ENCODE measurements at places on chromosomes 7 and 10.

DNA sequence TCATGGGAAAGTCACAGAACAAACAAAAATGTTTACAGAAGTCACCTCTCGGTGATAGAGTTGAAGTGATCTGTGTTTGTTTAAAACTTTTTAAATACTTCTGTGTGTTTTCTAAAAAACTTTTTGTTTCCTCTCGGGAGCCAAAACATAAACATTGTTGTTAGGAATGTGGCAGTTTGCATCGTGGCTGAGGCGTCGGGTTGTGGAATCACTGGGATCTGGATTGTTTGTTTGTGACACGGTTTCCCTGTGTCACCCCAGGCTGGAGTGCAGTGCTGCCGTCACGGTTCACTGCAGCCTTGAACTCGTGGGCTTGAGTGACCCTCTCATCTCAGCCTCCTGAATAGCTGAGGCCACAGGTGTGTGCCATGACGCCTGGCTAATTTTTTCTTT lies 29.0 kb upstream of the SUN1 start:
- no peak for DNase-seq

DNA sequence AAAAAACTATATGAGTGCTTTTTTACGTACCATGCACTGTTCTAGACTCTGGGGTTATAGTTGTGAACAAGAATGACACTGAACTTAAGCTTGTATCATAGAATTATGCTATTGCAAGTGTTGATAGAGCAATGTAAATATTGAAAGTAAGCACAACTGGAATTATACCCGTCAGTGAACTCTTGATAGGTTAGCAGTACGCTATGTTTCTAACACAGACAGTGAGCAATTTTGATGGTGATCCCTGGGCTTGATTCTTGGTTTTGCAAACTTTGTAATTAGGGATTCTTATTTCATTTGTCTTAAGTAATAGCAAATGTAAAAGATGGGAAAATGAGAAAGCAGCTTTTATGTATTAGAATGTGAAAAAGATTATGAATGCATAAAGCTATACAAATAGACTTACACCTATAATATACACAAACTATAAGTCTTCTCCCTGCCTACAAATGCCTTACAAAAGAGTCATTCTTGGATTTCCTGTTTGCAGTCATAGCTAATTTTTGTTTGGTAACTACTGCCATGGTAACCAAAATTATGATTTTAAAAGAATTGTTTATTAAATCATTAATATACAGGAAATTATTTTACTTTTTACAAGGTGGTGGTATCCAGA lies 6.7 kb downstream of the TES start:
- no peak for DNase-seq

DNA sequence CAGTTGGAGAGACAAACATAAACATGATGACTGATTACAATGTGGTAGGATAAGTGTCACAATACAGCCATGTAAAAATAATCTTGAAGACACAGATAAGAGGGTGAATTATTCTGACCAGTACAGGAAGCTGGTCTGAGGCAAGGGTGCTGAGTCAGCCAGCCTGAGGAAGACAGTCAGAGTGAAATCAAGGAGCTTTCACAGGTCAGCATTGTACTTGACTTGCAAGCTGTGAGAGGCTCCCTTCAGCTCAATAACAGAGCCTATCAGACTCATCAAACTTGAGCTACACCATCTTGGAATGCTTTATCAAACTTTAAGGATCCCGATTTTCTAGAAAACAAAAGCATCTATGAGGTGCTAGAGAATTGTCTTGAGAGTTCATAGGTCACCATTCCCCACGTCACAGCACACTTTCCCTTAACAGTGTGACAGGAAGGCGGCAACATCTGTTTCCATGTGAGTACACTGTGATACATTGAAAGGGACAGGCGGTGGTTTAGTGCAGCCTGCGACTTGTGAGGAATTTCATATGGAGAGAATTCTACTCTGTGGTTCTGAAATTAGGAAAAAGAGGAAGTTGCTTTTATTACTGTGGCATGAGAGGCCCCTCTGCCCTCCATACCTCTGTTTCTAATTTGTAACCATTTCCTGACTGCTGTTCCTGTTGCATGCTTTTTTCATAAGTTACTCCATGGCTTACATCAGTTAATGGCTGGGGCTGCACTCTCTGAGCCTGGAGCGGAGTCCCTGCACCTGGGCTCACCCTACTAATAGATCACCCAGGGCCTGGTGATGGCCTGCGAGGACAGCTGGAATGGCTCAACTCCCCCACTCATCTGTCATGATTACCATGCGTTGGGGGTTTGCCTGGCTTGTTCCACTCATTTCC lies 417.1 kb downstream of the SUGCT start:
- DNase-seq: peak; percentile 81

- DNase-seq: no peak
These were observed 97.3 kb upstream of the MBL2 start for GRCh38 chr10:52869864-52870263.

- DNase-seq: no peak
These were observed 118.6 kb upstream of the ASAH2 start for GRCh38 chr10:50369931-50370330.

- no peak for DNase-seq
These were observed 239.8 kb upstream of the IGFBP3 start for GRCh38 chr7:46160861-46161260.

- no peak for DNase-seq
These were observed 78.4 kb upstream of the GJD4 start for GRCh38 chr10:35526746-35527145.

GRCh38 chr10:92350411-92350810 lies 59.4 kb downstream of the MARCHF5 start:
- DNase-seq: no peak

GRCh38 chr7:115933471-115933870 lies 97.1 kb downstream of the TFEC start:
- DNase-seq: no peak

GRCh38 chr7:22429386-22429785 lies 70.6 kb downstream of the STEAP1B start:
- DNase-seq: no peak

DNA sequence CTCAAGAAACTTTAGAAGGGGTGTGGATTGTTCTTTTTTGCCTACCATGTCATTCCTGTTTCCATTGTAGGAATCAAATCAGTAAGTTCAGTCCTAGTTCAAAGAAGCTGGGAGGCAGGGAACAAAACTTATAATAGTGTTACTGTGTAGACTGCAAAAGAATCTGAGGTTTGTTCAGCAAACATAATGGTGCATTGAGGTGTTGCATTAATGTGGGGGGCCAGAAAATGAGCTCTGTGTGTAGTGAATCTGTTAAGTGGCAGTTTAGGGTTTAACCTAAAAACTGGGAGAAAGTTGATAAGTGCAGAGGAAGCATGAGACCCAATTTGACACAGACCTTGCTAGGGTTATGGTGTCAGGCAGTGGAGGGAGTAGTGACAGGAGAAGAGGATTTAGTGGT lies 197.7 kb downstream of the SUGCT start:
- no peak for DNase-seq

DNA sequence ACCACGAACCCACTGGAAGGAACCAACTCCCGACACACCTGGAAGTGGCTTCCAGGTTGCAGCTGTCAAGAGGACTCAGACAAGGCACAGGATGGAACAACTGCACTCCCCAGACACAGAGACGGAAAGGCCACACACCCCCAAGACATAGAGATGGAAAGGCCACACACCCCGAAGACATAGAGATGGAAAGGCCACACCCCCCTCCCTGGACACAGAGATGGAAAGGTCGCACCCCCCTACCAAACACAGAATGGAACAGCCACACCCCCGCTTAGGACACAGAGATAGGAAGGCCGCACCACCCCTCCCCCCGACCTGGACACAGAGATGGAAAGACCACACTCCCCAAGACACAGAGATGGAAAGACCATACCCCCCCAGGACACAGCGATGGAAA lies 7.6 kb downstream of the ZNF511 start:
- DNase-seq: no peak

DNA sequence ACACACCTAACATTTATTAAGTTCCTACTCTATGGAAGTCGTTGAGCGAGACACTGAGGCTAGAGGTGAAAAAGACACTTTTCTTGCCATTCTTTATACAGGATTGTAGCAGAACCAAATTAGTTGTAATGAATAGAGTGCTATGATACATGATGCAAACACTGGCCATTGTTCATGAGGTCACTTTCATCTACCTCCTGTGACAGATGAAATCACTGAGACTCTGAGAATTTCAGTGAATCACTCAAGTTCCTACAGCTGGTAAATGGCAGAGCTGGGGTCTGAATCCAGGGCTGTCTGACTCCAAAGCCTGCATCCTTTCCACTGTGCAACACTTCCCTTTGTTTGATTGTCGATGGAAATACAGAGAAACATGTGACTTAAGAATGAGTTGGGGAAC lies 657.6 kb downstream of the LRMDA start:
- no peak for DNase-seq

- no peak for DNase-seq
These were observed 20.5 kb downstream of the CCSER2 start for GRCh38 chr10:84348860-84349259.

GRCh38 chr10:122663516-122664130 lies 36.0 kb downstream of the C10orf120 start:
- no peak for DNase-seq

DNA sequence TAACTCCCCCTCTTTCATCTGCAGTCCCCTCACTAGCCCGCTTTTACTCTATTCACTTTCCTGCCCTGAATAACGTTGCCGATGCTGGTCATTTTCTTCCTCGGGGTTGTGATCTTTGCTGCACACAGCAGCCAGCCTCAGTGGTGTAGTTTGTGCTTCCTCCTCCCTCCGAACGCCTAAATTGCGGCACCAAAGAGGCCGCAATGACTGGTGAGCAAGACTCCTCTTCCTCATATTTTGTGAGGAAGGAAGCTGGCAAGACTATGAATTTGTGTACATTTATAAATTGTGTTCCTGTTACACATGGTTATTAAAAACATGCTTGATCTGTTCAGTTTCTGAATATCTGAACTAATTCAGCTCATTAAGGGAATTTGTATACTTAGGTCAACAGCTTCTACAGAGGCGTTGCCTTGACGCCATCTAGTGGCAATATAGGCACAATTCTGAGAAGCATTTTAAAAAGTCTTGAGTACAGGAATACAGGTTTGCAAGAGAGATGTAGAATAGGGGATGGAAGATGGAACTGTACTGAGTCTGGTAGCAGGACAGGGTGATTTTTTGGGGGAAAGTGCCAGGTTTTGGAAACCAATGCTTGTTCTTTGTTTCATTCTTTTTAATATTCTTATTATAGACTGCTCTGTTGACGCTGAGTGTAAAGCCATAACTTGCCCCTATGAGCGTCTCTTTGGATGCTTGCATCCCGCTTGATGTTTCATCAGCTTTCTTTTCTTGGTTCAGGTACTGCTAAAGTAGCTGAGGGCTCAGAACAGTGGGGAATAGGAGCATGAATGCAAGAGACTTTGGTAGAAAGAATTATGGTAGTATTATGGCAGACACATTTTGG lies 4.1 kb upstream of the TAS2R5 start:
- DNase-seq: peak; percentile 55

DNA sequence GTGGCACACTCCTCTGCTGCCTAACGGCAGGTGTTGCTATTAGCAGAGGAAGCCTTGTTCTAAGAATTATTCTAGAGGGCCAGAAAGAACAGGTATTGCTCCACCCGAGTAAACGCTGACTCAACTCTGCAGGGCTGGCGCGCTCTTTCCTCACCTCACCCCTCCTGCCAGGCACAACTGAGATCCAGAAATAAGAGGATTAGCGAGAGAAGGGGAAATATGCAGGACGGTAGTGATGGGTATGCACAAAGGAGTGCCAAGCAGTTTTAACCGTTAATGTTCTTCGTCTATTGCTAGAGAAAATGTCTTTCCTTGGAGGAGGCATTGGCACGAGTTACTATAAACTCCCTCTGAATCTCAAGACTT lies 369 bp upstream of the SCIN start:
- DNase-seq: no peak

- DNase-seq: no peak
These were observed 82.2 kb downstream of the PARD3 start for GRCh38 chr10:34732926-34733325.

- DNase-seq: peak; percentile 87
These were observed 49.6 kb downstream of the MPP7 start for GRCh38 chr10:28253169-28253785.

DNA sequence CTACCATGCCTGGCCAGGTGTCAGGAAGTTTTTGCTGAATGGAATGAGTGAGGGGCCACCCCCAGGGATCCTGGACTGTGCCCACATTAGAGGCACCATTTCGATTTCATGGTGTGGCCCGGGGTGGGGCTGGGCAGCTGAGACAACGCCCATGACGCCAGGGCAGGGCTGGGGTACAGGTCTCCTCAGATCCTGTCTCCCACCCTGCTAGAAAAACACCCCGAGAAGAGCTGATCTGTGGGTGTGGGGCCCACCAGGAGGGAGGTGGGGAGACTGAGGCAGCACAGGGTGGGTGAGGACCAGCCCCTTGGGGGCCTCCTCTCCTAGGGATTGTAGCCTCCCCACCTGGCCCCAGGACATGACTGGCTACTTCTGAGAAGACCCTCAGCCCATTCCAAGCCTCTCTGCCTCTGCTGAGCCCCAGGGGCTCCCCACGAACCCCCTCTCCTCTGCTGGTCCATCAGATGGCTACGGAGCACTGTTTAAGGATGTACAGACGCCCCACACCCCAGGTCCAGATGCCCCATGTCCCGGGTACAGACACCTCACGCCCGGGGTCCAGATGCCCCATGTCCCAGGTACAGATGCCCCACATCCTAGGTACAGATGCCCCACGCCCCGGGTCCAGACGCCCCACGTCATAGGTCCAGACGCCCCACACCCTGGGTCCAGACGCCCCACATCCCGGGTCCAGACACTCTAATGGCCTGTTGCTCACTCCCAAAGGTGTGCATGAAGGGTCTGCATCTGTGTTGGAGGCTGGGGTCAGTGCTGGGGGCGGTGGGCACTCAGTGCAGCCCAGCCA lies 99.4 kb downstream of the MICALL2 start:
- no peak for DNase-seq

- no peak for DNase-seq
These were observed 67.8 kb upstream of the AKR1E2 start for GRCh38 chr10:4758256-4758655.

DNA sequence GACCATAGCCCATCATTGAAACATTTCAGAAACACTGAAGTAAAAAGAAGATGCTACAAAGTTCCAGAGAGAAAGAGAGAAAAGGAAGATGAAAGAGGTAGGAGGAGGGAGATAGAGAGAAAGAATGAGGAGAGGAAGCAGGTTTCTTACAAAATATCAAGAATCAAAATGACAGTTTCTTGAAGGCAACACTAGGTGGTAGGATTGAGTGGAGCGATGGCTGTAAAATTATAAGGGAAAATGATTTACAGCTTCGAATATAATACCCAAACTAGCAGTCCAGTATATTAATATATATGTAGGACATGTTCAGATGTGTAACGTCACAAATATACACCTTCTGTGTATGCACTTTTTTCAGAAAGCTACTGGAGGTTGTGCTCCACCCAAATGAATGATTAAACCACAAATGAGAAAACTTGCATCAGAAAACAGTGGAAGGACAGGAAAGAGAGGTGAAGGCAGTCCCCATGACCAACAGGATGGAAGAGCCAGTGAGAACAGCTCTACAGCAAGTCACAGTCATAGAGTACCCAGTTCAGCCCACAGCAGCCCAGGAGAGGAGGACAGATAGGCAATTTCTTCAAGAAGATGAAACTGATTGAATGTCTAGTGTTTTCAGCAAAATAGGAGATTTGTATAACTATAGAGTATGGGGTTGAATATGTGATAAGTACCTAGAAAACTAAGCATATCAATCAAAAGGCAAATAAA lies 151.5 kb upstream of the TARP start:
- no peak for DNase-seq
